ENCODE measurements at places on chromosomes 12 and 14. TPM values are rescaled to one million over a fixed set of nuclear protein-coding genes. Genes with fewer than 3 reads are reported as not detected.

- no peak for DNase-seq
These were observed 16.2 kb upstream of the DICER1 start for GRCh38 chr14:95173518-95173917.

DNA sequence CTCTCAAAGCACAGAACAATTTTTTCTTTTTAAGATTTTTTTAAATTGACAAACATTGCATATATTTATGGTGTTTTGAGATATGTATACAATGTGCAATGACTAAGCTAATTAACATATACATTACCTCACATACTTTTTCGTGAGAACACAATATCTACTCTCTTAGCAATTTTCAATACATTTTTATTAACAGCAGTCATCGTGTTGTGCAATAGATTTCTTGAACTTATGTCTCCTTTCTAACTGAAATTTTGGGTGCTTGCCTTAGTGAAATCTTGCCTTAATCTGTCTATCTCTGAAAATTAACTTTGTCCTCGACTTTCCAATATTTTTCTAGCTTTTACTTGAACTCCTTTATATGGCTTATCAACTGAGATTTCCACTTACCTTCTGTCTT is 6.8 kb downstream of the OR10A7 start:
- DNase-seq = no peak

DNA sequence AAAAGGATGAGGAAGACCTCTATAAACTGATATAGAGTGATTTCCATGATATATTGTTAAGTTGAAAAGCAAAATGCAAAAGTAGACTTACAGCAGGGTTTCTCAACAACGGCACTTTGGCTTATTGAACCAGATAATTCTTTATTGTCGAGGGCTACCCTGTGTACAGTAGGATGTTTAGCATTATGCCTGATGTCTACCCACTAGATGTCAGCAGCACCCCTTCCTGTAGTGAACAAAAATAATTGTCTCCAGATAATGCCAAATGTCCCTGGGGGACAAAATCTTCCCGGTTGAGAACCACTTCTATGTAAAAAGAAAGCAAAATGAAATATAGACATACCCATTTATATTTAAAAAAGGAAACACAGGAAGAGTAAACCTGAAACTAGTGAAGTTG is 32.4 kb downstream of the ABCD2 start:
- DNase-seq = no peak

DNA sequence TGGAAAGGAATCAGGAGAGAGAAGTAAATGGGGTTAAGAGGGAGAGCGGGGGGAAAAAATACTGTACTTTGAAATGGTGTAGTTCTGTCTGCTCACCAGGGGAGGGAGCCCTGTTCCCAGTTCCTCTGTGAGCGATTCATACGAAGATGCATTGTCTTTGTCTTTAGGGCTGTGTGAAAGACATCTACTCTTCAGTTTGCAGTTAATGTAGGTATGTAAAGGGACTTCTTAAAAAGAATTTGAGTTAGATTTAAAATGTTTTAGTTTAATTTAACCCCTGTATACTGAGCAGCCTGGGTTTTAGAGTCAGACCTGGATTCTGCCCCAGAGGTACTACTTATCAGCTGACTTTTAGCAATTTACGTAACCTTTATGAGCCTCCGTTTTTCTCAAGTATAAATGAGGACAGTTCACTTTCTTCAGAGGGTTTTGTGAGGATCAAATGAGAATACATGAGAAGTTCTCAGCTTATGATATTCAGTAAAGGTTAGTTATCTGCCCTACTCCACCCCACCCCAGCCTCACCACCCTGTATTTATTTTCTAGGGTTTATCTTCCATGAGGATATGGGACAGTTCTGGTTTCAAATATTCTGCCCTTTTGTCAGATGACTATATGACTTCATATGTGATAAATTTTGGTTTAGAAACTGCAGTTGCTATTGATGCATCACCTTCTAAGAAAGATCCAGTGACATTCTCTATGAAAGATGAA is 82.5 kb upstream of the EVL start:
- DNase-seq = peak; percentile 54

GRCh38 chr12:128612150-128612850 is 211.5 kb downstream of the SLC15A4 start:
- DNase-seq = no peak

- DNase-seq = no peak
These were observed 50.0 kb upstream of the PRICKLE1 start for GRCh38 chr12:42639556-42639955.

- DNase-seq = no peak
These were observed 108.6 kb downstream of the PPM1A start for GRCh38 chr14:60357551-60358149.

- DNase-seq = no peak
These were observed 344.0 kb downstream of the DPF3 start for GRCh38 chr14:72549854-72550253.

GRCh38 chr14:67483579-67484285 is 4.8 kb downstream of the TMEM229B start:
- no peak for DNase-seq

DNA sequence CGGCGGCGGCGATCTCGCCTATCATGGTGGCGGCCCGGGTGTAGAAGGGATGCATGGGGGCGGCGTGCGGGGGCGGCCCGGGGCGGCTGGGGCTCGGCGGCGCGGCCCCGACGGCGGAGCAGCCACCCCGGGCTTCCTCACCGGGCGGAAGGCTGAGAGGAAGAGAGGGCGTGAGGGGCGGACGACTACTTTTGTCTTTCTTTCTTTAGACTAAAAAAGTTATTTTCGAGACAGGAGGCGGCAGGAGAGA is 240 bp downstream of the BTG1 start:
- DNase-seq = no peak

DNA sequence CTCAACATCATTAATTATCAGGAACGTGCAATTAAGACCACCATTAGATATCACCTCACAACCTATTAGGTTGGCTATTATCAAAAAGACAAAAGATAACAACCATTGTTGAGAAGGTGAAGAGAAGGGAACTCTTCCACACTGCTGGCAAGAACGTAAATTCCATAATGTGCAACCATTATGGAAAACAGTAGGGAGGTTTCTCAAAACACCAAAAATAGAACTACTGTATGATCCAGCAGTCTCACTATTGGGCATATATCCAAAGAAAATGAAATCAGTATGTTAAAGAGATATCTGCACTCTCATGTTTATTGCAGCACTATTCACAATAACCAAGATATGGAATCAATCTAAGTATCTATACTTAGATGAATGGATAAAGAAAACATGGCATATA is 51.6 kb upstream of the OR4E1 start:
- no peak for DNase-seq

GRCh38 chr14:23147676-23148075 is 28.6 kb upstream of the CEBPE start:
- DNase-seq = no peak

DNA sequence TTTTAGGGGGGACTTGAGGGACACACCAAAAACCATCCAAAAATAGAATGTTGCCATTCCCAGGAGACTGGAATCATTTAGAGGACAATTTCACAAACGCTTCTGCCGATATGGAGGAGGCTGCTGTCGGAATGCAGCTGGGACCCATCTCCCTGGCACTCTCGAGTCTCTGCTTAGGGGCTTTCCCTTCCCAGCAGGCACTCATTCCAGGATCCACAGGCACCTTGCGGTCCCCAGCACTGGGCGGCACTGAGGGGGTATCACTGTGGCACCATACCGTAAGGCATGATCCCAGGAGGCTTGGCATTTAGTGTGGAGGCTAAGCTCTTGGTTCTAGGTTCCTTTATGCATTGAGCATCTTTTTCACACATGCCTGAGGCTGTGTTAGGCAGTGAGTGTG is 36.6 kb upstream of the LTBP2 start:
- DNase-seq = no peak

- DNase-seq = no peak
These were observed 45.3 kb downstream of the TAOK3 start for GRCh38 chr12:118327391-118327790.

DNA sequence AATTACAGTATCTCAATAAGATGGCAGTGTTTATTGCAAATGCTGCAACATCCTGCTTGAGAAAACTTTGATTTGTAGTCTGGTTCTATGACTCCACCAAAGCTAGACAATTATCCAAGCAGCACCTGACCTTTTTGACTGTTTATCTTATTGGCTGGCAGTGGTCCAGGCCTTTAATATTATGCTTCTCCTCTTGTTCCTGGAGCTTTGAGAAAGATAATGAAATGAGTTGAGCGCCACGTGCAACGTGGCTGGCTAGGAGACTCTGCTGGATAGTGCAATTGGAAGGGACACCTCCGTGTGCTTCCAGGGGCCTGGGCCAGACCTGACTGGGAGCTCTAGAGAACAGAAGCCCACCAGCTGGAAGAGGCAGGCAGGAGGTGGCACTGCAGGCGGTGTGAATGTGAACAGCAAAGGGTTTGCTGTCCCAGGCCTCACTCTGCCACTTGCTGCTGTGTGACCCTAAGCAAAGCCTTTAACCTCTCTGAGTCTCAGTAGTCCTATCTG is 349.3 kb downstream of the CACNA1C start:
- no peak for DNase-seq

DNA sequence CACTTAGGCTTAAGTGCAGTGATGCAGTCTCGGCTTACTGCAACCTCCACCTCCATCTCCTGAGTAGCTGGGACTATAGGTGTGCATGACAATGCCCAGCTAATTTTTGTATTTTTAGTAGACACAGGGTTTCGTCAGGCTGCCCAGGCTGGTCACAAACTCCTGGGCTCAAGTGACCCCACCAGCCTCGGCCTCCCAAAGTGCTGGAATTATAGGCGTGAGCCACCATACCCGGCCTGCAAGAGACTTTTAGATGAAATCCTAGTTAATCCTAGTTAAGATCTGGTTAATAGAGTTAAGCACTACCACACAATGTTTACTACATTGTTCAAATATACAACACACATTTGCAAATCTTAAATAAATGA is 196.5 kb upstream of the AMIGO2 start:
- no peak for DNase-seq

DNA sequence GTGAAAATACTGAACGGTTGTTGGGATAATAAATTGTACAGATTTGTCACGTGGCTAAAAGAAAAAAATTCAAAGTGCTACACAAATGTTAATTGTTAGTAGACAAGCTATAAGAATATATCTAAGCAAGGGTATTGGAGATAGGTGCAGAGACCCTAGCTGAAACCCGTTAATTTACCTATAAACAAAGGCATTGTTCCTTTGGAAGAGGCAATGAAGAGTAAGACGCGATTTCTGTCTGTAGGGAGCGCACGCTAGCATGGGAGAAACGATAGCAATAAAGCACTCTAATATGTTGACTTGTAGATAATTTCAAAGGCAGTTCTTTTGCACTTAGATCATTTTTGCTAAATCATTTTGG is 565 bp downstream of the CCDC77 start:
- no peak for DNase-seq

GRCh38 chr12:13243516-13244070 is 47.1 kb downstream of the EMP1 start:
- no peak for DNase-seq

DNA sequence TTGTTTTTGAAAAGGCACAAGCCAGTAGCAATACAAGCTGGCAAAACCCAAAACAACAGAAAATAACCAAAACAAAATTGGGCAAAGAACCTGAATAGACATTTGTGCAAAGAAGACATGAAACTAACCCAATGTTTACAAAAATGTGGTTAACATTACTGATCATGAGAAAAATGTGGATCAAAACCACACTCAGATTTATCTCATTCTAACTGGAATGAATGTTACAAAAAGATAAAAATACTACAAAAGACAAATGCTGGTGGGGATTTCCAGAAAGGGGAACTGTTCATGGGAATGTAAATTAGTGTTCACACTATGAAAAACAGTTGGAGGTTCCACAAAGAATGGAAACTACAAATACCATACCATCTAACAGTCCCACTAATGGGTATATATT is 26.6 kb downstream of the ASCL4 start:
- no peak for DNase-seq

DNA sequence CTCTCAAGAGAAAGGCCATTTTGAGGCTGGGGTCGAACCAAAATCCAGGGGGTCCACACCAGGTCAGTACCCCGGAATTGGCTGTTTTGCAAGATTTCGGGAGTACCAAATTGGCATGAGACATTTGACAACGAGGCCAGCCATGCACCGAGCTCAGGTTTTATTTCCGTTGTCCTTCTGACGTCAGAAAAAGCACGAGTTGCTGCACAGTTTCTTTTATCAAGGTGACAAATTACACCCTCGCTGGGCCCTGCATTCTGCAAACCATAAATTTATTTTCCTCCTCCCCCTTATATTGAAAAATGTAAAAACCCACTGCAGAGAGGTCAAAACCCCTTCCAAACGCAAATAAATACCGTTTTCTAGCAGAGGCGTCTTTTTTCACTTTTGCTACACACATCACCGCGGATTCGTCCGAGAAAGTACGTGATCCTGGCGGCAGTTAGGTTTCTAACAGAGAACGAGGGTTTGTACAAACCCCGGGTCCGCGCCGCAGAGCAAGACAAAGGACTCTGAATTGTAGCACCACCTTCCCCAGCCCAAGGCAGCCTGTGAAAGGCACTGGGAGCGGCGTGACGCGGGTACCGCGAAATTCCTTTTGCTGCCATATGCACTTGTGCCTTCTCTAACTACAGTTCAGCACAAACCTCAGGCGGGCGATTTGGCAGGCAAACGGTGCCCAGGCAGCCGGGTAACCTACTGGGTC is 1.8 kb downstream of the SLC38A1 start:
- no peak for DNase-seq

- DNase-seq = no peak
These were observed 67.3 kb downstream of the HSPB8 start for GRCh38 chr12:119245904-119246494.

- DNase-seq = no peak
These were observed 443 bp downstream of the DNAL1 start for GRCh38 chr14:73645248-73645610.

FKBP3 gene
- polyA plus RNA-seq = 114 TPM

COCH gene
- 6.9 TPM for polyA plus RNA-seq

MMAB gene
- 24.7 TPM for polyA plus RNA-seq

ETNK1 gene
- polyA plus RNA-seq = 19.7 TPM

LHX5 gene
- polyA plus RNA-seq = not detected

TAS2R42 gene
- polyA plus RNA-seq = not detected

REM2 gene
- 0.24 TPM for polyA plus RNA-seq

ADGRD1 gene
- polyA plus RNA-seq = 9.5 TPM

IFNG-AS1 gene
- polyA plus RNA-seq = 0.15 TPM

VRTN gene
- 0.05 TPM for polyA plus RNA-seq

PLEKHG7 gene
- polyA plus RNA-seq = 0.13 TPM

KCNA5 gene
- polyA plus RNA-seq = 1.8 TPM

HAL gene
- 0.20 TPM for polyA plus RNA-seq

HOXC12 gene
- not detected for polyA plus RNA-seq

PRB2 gene
- polyA plus RNA-seq = not detected

KRT6A gene
- not detected for polyA plus RNA-seq

VWF gene
- 41.9 TPM for polyA plus RNA-seq

CIDEB gene
- 8.2 TPM for polyA plus RNA-seq

KLHDC1 gene
- polyA plus RNA-seq = 5.1 TPM

INSM2 gene
- polyA plus RNA-seq = not detected

KRT80 gene
- 7.0 TPM for polyA plus RNA-seq
